Epithelial cell of alveolus of lung (primary cell): ENCODE measurements at places on chromosomes 7 and 10. TPM values are rescaled to one million over a fixed set of nuclear protein-coding genes. Genes with fewer than 3 reads are reported as not detected.

The AKR1B15 gene
- total RNA-seq = 2.3 TPM in 1 of 2 replicates, not detected in the other

The SYT15B gene
- total RNA-seq = 0.13 and 0.24 TPM in 2 replicates

The EGR2 gene
- 1.8 and 23.9 TPM in 2 replicates for total RNA-seq

The FFAR4 gene
- not detected in 2 replicates for total RNA-seq

The OR13A1 gene
- 0.08 TPM in 1 of 2 replicates, not detected in the other for total RNA-seq

The ACTL6B gene
- not detected in 2 replicates for total RNA-seq

The CROT gene
- 8.0 and 8.2 TPM in 2 replicates for total RNA-seq

The SH2D4B gene
- total RNA-seq = 0.13 TPM in 1 of 2 replicates, not detected in the other

The XRCC2 gene
- 1.2 and 2.1 TPM in 2 replicates for total RNA-seq

The C7orf57 gene
- total RNA-seq = under 0.01 TPM in 1 of 2 replicates, not detected in the other

The ELMO1 gene
- 0.52 and 2.3 TPM in 2 replicates for total RNA-seq

The FAM25C gene
- total RNA-seq = not detected in 2 replicates

The NRAP gene
- total RNA-seq = not detected in 2 replicates

The ZNF804B gene
- total RNA-seq = not detected in 2 replicates

The CALML3 gene
- not detected in 2 replicates for total RNA-seq
